ENCODE measurements at places on chromosomes 2 and 18. TPM values are rescaled to one million over a fixed set of nuclear protein-coding genes. Genes with fewer than 3 reads are reported as not detected.

Gene KCNG2
- not detected for total RNA-seq

Gene SERPINB5
- total RNA-seq, result 141 TPM

Gene VIT
- total RNA-seq, result 56.5 TPM

DNA sequence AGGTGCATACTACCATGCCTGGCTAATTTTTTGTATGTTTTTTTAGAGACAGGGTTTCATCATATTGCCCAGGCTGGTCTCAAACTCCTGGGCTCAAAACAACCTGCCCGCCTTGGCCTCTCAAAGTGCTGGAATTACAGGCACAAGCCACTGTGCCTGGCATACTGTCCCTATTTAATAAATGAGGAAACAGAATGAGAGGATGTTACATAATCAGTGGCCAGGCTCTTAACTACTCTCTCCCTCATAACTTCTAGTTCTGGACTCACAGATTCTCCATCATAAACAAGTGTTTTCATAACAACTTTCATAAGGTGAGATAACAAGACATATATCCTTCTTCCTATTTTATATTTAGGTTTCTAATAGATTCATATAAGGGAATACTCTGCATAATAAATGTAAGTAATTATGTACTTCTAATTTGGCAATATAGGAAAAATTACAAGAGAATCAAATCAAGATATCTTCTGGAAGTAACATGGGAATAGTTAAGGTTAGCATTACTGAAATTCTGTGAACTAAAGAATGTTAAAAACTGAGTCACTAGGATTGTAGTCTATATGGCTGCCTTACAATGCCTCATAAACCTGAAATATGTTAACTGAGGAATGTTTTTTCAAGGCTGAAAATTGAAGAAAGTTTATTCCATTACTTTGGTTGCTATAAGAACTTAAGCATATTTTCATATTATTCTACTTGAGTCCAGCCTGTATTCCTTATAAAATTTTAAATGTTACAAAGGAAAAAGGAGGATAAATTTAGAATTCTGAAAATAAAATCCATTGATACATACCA lies 71.3 kb downstream of the SLC25A12 start:
- DNase-seq, result no peak

- DNase-seq, result peak; percentile 49
Measured at GRCh38 chr18:80232710-80233109, 14.6 kb downstream of the PARD6G start.

DNA sequence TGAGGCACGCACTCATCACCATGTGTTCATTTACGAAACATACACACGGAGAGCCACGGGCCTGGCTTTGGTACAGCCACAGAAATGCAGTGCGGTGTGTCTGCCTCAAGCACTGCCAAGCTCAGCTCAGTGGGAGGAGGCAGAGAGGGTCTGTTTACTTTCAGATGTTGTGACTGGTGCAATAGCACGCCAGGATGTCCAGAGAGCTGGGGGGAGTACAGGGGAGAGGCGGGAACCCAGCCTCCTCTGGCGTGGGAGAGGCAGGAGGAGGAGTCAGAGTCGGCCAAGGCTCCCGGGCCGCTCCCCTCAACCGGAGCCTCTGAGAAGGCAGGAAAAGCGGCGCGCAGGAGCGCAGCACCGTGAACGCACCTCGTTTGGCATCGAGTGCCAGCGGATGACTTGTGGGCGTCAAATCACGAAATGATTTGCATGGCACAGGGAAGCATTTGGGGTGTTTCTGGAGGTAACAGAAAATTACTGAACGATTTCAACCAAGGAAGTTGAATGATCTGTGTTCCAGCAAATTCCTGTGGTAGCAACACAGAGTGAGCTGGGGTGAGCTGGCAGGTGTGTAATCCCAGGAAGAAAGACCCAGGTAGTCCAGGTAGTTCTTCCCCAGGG lies 143.0 kb downstream of the ZNF516 start:
- DNase-seq, result peak; percentile 94

- no peak for DNase-seq
Measured at GRCh38 chr2:160125828-160126227, 63.4 kb upstream of the PLA2R1 start.

Data from vagina (tissue), 2 donors.